ENCODE measurements at places on chromosomes 4 and X.

- no peak for DNase-seq
- no peak overlapping the region for H3K27ac ChIP-seq
- H3K4me3 ChIP-seq = no peak overlapping the region
- H3K4me1 ChIP-seq = no peaks in the 10 kb centered on the region
- H3K36me3 ChIP-seq = no peaks in the 10 kb centered on the region
Measured at GRCh38 chrX:12563121-12563520, 228.1 kb upstream of the PRPS2 start.

- no peak overlapping the region for H3K4me3 ChIP-seq
- no peaks in the 10 kb centered on the region for H3K4me1 ChIP-seq
- no peaks in the 10 kb centered on the region for H3K27me3 ChIP-seq
- no peak overlapping the region for H3K27ac ChIP-seq
- H3K36me3 ChIP-seq = no peaks in the 10 kb centered on the region
Measured at GRCh38 chr4:61332693-61333092, 132.6 kb downstream of the ADGRL3 start.

DNA sequence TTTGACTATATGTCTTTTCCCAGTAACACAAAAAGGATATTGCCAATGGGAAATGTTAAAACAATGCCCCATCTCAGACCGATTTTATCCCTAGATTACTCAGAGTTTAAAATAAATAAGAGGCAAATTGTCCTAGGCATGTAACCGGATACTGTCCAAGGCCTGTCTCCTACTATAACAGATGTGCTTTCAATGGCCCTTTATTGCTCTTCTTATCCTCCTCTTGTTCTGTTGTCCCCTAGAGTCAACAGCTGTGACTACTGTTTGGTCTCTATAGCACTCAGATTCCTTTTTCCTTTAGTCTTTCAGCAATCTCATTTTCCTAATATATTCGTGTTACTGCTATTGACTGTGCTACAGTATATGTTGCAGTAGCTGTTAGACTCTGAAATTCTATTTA lies 66.8 kb upstream of the PLS3 start:
- H3K27ac ChIP-seq = no peak overlapping the region
- no peaks in the 10 kb centered on the region for H3K4me1 ChIP-seq
- no peaks in the 10 kb centered on the region for H3K27me3 ChIP-seq
- no peaks in the 10 kb centered on the region for H3K36me3 ChIP-seq

DNA sequence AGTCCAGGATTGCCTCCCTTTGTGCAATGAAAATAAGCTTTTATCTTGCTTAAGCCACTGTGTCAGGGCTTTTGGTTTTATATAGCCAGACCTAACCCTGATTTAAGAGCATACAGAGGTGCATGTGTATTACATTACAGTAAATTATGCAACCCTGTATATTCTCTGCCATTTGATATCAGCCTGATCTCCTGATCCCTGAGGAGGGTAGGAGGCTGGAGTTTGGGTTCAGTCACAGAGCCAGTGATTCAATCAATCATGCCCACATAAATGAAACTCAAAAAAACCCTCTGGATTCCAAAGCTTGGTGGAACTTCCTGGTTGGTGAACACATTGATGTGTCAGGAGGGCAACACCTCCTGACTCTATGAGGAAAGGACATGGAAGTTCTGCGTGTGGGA lies 7.3 kb upstream of the KLHL8 start:
- no peak overlapping the region for H3K4me3 ChIP-seq
- no peaks in the 10 kb centered on the region for H3K4me1 ChIP-seq
- no peak for DNase-seq
- no peaks in the 10 kb centered on the region for H3K36me3 ChIP-seq
- peaks cover 7% of the 10 kb centered on the region for H3K27me3 ChIP-seq

DNA sequence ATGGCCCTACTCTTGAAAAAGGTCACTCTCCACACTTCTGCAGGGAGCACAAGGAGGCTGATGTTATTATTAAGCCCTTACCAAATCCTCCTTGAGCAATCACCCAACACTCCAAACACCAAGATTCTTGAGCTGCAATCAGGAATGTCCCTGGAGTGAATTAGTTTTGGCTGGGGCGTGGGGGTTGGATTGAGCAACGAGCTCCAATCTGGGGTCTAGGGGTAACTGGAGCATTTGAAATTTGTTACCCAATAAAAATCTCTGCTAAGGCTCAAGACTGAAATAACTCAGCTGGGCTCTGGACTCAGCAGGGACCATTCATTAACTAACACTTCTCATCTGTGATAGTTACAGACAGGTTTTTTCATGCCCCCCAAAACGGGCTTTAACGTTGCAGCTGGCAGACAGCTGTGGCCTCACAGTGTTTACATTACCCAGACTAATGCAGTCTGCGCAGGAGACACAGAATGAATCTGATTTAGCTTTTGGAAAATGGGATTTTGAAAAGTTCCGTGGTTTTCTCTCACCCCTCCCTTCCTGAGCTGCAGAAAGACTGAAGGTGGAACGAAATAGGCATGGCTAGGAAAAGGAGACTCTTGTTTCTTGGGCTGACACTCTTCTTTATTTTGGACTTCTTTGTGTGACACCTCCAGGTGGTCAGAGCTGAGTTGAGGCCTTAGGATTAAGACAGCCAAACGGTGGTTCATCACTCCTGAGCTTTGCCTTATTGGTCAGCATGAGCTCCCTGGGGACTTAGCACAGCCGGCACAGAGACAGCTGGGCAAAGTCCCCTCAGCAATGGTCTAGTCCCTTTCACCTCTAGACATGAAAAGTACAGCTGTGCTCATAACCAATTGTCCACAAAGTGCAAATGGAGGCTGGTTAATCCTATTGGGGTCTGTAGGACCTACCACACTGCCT lies 26.6 kb downstream of the PLAC1 start:
- H3K4me3 ChIP-seq = no peak overlapping the region
- no peaks in the 10 kb centered on the region for H3K4me1 ChIP-seq
- no peaks in the 10 kb centered on the region for H3K36me3 ChIP-seq
- no peak overlapping the region for H3K27ac ChIP-seq

DNA sequence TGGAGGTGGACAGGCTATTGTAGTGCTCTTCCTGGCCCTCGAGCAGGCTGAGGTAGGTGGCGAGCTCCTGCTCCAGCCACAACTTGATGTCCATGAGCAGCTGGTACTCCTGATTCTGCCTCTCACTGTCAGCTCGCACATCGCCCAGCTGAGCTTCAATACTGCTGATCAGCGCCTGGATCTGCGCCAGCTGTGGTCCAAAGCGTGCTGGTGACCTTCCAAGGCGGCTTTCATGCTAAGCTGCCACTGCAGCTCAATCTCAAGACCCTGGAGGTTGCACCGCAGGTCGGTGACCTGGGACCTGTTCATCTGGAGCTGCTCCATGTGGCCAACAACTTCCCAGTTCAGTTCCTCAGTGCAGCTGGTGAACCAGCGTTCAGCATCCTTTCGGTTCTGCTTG lies 31.2 kb downstream of the LRIT3 start:
- no peak overlapping the region for H3K27ac ChIP-seq
- no peak for DNase-seq
- no peaks in the 10 kb centered on the region for H3K36me3 ChIP-seq
- no peaks in the 10 kb centered on the region for H3K4me1 ChIP-seq

GRCh38 chr4:68535974-68536373 lies 40.1 kb downstream of the UGT2B17 start:
- H3K27me3 ChIP-seq = no peaks in the 10 kb centered on the region
- no peak for DNase-seq
- H3K4me1 ChIP-seq = no peaks in the 10 kb centered on the region

- no peak overlapping the region for H3K4me3 ChIP-seq
- H3K4me1 ChIP-seq = no peaks in the 10 kb centered on the region
- no peak overlapping the region for H3K27ac ChIP-seq
- H3K27me3 ChIP-seq = no peaks in the 10 kb centered on the region
Measured at GRCh38 chr4:124913237-124913636, 200.7 kb upstream of the ANKRD50 start.

Data from activated CD4-positive, alpha-beta T cell treated with anti-CD3 and anti-CD28 coated beads, Interleukin-2, amount 10 ng/mL, durations not matched to agents 7 days and 5 days (primary cell).